ENCODE measurements at places on chromosomes 7 and 10.

DNA sequence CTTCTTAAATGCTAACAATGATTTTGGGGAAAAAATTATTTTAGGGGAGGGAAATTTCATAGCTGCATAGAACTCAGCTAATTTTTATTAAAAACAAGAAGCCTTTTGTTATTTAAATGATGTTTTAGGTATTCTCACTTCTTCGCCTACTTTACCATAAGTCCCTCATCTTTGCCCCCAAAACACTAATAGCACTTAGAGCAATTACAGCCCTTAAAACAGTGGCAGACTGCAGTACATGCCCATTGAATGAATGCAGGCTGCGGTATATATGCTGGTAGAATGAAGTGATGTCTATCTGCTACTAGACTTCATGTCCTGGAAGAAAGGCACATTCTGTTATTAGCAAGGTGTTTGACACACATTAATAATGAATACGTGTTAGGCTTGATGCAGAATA is 2.9 kb upstream of the SPAG6 start:
- no peak for DNase-seq

DNA sequence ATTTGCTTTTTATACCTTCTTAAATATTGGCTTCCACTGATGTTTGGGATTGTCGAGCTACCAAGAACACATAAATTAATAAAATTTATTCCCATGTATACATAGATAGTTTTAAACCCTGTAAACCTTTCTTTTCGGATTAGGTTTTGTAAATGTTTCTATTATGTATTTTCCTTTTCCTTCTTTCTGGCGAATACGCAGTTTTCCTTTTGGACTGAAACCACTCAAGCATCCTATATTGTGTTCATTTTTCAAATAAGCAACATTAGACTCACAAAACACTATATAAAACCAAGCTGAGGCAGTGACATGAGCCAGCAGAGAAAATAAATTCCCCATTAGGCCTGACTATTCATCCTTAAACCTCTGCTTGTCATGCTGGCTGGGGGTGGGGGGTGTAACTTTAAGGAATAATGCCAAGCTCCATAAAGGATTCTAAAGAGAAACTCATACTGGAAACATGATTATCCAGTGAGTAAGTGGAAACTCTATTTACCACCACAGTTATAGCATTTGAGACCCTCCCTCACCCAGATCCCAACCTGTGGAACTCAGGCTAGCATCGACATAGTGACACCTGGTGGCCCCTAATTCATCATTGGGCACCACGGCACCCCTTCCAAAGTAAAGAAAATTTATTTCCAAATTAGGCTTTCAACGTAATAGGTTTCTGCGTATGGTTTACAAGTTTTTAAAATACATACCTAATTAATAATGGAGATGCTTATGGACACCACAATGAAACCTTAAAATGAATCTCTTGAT is 86.5 kb upstream of the CELF2 start:
- no peak for DNase-seq

- DNase-seq: no peak
These were observed 61.0 kb upstream of the NFE2L3 start for GRCh38 chr7:26090927-26091519.

DNA sequence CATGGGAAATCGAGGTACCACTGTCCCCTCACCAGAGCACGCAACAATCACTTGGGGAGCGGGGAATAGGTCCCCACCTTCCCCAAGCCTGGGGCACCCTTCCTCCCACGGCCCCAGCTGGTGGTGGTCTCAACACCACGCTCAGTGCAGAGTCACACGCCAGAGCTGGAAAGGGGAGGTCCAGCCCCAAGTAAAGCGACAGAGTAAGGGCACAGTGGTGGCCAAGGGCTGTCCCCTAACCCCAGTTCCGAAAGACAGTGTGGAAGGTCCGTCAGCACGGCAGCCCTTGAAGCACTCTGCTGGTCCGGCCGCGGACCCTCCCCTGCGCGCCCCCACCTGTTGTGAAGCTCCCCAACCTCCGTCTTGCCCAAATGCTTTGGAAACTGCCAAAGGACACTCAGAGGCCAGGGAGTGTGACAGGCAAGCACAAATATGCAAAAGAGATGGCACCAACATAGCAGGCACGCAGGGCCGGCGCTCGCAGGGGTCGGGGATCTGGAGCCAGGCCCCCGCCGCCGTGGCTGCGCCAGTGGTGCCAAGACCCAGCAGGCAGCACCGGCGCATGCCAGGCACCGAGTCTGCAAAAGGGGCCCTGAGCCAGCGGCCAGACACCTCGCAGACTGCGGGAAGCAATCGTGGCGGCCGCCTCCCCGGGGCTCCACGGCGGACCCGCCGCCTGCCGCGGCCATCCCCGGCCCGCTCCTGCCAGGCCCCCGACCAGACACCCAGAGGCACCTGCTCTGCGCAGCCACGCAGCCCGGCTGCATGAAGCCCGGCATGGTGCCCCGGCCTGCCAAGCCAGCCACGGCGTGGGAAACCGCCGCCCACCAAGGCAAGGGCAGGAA is 51.6 kb upstream of the SRRM3 start:
- no peak for DNase-seq

DNA sequence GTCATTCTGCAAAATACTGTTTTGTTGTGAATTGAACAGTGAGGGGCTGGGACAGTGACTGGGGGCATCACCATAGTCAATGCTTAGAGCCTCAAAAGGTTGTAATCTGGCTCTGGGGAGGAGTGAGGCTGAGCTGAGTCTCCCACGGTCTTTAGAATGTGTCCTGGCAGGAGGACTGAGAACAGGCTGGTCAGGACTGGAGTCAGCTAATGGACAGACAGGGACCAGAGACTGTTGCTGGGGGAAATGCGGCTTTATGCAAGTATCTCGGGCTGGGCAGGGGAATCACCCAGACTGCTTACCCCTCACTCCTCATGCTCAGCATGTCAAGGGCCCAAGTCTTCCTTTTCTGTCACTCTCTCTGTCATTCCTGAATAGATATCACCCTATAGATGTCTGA is 346.5 kb downstream of the TYW1 start:
- no peak for DNase-seq
